Fibroblast of villous mesenchyme (primary cell): ENCODE measurements at places on chromosomes 3 and 15. TPM values are rescaled to one million over a fixed set of nuclear protein-coding genes. Genes with fewer than 3 reads are reported as not detected.

The LRTM1 gene
- not detected in 2 replicates for total RNA-seq

The CNTN4 gene
- 6.9 and 9.0 TPM in 2 replicates for total RNA-seq

The MINDY4B gene
- not detected in 2 replicates for total RNA-seq

The RAB6B gene
- total RNA-seq: 0.32 and 0.86 TPM in 2 replicates

The GOLGA8Q gene
- total RNA-seq: 0.43 and 0.97 TPM in 2 replicates

The PPP1R14D gene
- total RNA-seq: not detected in 2 replicates

DNA sequence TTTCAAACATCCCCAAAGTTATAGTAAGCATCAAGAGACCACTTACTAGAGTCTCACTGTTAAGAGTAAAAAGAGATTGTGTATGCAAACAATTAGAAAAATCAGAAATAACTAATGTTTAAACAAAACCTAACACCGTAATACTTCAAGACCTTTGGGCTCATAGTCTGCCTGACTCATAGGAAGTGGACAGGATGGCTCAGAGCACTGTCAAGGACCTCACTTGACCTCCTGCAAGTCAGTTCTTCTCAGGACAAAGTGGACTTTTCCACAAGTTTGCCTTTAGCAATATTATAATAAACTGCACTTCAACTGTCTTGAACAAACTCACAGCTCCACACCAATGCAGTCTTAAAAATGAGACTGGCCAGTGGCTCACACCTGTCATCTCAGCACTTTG, 34.8 kb downstream of the IL12A start:
- DNase-seq: no peak

GRCh38 chr3:142118911-142119310, 30.4 kb downstream of the TFDP2 start:
- DNase-seq: no peak

GRCh38 chr3:36700537-36701248, 63.7 kb downstream of the DCLK3 start:
- peak; percentile 67 for DNase-seq

DNA sequence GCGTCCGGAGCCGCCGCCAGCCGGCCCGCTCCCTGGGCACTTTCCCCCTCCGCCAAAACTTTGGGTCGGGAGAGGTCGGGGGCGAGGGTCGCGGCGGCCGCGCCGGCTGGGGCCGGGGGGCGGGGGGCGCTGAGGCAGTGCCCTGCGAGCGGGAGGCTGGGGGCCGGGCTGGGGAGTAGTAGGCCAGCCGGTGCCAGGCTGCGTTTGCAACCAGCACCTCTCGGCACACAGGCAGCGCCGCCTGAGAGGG, 452 bp downstream of the BBX start:
- DNase-seq: peak; percentile 33

GRCh38 chr3:31055757-31056156, 161.3 kb upstream of the GADL1 start:
- DNase-seq: no peak

GRCh38 chr15:54298396-54298795, 320.2 kb downstream of the UNC13C start:
- DNase-seq: no peak

GRCh38 chr3:43448098-43448497, 161.8 kb downstream of the SNRK start:
- no peak for DNase-seq

- DNase-seq: no peak
Measured at GRCh38 chr15:64619880-64620839, 155.2 kb downstream of the RBPMS2 start.

- DNase-seq: no peak
Measured at GRCh38 chr15:26901041-26901440, 34.2 kb downstream of the GABRA5 start.
